ENCODE measurements at places on chromosomes 4 and X.
A peak's percentile ranks its signal among the peaks of the same experiment; 100 is the strongest.

DNA sequence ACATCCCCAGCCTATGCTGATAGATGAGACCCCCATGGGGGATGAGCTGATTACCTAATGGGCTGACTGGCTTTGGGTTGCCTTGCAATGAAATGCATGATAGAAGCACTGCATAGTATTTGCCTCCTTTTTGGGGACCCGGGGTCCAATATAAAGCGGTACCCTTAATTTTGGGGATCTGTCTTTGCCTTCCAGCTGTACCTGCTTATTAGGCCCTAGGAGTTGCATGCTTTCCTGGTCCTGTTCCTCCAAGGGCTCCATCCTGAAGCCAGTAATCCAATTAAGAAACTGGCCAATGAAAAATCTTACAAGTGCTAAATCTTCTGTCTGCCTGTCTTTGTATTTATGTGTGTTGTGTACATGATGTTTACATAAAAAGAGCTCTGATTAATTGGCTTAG is 791.6 kb downstream of the TRIML1 start:
- DNase-seq = no peak

GRCh38 chr4:20317424-20317985 is 65.8 kb downstream of the SLIT2 start:
- no peak for DNase-seq

GRCh38 chr4:26356081-26356501 is 35.3 kb downstream of the RBPJ start:
- peak; percentile 22 for DNase-seq

GRCh38 chr4:187109636-187110035 is 386.0 kb upstream of the FAT1 start:
- DNase-seq = no peak

- no peak for DNase-seq
Observed at GRCh38 chr4:55284331-55284730, 61.7 kb upstream of the SRD5A3 start.

- DNase-seq = no peak
Observed at GRCh38 chr4:38762560-38762959, 20.2 kb downstream of the TLR10 start.

DNA sequence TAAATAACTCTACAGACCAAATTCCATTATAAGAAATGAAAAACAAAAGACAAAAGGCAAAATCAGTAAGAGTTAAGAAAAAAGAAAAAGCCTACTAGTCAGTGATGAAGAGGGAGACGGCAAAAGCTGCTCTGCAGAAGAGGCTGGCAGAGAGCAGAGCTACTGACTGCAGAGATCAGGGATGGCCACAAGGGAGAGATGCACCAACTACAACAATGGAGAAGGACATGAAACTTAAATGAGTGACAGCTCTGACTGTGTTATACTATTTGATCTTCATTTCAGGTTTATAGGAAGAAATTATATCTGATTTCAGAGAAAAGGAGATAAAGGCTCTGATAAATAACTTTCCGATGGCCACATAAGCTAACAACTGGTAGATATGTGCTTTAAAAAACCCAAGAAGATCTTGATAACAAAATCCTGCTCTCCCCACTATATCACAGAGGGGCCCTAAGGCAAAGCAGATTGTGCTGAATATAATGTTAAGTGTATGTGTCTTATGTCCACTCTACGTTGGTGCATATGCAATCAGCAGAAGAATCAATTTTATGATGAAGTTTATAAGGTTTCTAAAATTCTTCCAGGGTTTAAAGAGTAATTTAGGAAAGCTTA is 58.4 kb upstream of the COX18 start:
- DNase-seq = peak; percentile 39

DNA sequence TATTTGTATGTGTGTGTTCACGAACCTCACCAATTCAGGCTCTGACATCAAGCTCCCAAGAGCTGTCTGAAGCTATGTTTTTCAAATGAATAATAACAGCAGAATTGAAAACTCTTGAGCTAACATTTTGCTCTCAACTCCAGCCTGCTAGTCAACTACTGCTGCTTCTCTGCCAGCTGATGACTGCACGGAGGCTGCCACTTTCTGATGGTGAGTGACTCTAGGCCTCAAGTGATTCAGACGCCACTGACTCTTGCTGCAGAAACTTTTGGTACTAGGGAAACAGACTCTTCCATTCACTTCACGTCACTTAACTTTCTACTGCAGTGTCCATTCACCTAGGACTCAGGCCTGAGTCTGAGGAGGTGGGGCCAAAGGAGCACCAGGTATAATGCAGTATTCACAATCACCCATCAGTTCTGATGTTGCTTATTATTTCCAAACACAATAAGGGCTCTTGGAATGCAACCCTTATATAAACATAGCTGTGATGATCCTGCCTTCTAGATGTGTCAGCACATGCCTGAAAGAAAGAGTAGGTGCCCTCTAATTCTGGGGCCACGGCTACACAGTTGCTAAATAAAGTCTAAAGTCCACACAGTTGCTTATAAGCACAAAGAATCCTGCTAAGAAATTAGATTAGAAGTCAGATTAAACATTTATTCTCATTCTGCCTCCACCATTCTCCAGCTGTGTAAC is 16.0 kb downstream of the PRDM8 start:
- DNase-seq = no peak

- DNase-seq = no peak
Observed at GRCh38 chr4:57355101-57355665, 245.0 kb upstream of the IGFBP7 start.

DNA sequence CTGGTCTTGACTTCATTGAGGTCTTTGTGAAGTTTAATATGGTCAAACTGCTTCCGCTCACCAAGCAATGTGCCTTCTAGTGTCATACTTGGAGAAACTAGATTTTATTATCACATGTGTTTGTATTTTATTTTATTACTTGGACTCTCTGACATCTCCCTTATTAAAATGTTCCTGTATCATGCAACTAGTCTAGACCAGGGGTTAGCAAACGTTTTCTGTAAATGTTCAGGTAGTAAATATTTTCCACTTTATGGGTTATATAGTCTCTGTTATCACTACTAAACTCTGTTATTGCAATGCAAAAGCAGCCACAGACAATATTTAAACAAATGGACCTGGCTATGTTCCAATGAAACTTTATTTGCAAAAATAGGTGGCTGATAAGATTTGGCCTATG is 443.8 kb downstream of the MID1IP1 start:
- no peak for DNase-seq

- no peak for DNase-seq
Observed at GRCh38 chrX:101260435-101260834, 30.7 kb downstream of the TAF7L start.

GRCh38 chr4:47704693-47705325 is 133.1 kb downstream of the CORIN start:
- DNase-seq = no peak

GRCh38 chrX:23884427-23885024 is 23.2 kb downstream of the APOO start:
- DNase-seq = no peak

DNA sequence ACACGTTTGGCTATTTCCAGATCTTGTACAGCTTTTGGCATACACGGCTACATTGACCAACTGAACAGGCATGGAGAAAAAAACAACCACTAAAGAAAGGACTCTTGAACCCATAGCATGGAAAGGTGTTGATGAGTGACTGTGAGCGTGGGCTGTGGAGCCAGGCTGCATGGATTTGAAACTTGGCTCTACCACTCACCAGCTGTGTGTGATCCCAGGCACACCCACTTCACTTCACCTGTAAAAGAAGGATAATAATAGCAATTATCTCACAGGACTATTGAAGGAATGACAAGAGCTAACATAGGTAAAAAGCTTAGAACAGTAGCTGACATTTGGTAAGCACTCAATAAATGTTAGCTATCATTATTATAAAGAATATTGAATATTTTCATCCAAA is 301.7 kb upstream of the CPEB2 start:
- DNase-seq = no peak

DNA sequence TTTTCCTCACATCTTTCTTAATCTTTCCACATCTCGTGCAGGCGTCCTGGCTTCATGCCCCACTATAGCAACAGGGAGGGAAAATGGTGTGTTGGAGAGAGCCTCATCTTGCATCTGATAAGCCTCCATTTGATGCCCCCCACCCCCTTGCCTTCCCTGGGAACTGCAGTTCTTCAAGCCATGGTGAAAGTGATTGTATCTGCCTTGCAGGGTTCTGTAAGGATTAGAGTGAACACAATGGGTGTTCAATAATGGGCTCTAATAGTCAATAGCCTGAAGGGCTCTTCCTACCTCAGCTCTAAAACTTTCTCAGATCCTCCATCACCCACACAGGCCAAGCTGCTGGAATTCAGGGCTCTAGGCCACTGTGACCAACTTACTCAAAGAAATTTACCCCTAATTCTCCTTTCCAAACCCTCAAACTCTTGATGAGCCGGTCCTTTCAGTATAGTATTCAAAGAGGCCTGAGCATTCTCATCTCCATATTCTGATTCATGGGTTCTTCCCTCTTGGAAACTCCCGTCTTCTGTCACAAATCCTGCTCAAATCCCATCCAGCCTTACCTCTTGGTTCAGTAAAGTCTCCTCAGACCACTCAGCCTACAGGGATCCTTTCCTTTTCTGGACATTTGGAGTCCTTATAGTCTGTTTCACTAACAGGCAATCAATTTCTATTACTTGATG is 128.3 kb upstream of the TRIM2 start:
- no peak for DNase-seq

GRCh38 chr4:72119946-72120345 is 88.1 kb downstream of the NPFFR2 start:
- no peak for DNase-seq

DNA sequence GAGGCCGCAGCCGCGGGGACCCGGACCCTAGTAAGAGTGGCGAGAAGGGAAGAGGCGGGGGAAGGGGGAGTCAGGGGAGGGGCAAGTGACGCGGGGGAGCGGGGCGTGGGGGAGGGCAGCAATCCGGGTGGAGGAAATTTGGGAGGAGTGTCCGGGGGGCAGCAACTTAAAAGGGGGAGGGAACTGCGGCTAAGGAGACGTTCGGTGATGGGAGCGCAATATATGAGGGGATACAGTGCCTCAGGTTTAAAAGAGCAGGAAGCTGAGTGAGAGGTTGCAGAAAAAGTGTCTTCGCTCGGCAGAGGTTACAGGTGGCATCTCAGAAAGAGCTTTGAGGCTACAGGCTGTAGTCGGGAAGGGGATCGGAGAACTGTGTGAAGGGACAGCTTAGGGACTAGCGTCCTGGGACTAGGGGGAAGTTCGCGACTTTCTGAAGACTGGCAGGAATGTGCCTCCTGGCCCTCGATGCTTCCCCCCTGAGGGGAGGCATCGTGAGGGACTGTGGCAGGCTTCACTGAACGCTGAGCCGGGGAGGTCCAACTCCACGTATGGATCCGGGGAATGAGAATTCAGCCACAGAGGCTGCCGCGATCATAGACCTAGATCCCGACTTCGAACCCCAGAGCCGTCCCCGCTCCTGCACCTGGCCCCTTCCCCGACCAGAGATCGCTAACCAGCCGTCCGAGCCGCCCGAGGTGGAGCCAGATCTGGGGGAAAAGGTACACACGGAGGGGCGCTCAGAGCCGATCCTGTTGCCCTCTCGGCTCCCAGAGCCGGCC is 519 bp downstream of the FOXO4 start:
- DNase-seq = no peak

GRCh38 chr4:6940744-6941137 is 31.1 kb downstream of the TBC1D14 start:
- DNase-seq = no peak

DNA sequence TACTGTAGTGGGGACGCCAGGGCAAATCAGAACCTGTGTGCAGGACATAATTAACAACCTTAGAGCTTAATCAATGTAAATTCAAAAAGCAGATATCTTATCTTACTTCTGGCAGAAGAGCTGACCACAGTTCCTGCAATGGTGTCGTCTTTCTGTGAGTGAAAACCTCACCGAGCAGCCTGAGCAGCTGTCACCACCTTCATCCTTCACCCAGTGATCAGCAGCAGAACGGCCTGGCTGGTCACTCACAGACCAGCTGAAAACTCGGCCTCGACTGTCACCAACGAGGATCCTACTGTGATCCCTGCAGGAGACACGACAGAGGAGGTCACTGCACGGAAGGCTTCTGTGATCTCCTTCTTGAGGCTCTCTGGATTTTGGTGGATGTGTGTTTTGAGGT is 94.2 kb downstream of the CDS1 start:
- DNase-seq = no peak

- DNase-seq = peak; percentile 93
Observed at GRCh38 chr4:56803471-56803870, 18.0 kb downstream of the SPINK2 start.

DNA sequence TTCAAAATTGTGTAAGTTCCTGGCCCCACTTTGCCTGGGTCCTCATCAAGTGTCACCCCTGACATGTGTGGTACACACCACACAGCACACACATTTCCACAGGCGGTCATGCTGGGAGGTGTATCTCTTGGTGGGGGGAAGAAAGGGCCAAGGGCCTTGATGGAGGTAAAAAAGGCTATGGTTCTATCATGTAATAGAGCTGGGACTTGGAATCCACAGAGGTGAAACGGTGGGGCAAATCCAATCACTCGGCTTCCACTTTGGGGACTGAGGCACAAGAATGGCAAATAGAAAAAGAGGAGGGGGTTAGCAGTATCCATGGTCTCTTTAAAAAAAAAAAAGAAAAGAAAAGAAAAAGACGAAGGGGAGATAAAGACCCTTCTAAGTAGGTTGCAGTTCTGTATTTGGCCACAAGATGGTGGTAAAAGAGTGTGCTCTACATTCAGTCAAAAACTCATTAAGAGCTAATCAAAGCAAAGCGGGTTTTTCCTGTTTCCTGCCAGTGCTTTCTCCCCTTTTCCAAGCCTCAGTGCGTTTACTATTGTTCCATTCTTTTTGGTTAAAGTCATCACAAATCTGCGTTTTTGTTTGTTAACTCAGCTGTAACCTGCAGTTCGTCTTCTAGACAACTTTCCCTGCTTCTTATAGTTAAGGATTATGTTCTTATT is 37.0 kb upstream of the ATP6AP2 start:
- no peak for DNase-seq

DNA sequence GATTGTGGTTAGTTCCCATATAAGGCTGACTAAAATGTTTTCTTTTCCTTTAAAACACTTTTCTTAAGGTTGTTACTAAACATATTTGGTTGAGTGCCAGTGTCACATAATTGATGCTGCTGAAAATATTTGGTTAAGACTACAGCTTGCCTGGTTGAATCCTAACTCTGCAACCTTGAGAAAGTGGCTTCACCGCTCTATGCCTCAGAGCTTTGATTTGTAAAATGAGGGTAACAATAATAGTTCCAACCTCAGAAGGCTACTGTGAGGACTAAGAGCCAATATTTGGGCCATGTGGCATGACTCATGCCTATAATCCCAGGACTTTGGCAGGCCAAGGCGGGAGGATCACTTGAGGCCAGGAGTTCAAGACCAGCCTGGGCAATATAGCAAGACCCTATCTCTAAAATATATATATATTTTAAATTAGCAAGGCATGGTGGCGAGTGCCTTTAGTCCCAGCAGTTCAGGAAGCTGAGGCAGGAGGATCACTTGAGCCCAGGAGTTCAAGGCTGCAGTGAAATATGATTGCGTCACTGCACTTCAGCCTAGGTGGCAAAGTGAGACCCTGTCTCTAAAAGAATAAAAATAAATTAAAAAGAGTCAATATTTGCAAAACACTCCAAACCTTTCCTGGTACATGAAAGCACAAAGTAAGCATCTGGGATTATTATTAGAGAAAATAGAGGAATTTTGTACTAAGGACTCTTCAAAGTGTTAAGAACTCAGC is 7.1 kb upstream of the NEIL3 start:
- DNase-seq = no peak

Data from bone marrow (tissue), 2 donors.